ENCODE measurements at places on chromosomes 2 and 18. TPM values are rescaled to one million over a fixed set of nuclear protein-coding genes. Genes with fewer than 3 reads are reported as not detected.
A peak's percentile ranks its signal among the peaks of the same experiment; 100 is the strongest.

DNA sequence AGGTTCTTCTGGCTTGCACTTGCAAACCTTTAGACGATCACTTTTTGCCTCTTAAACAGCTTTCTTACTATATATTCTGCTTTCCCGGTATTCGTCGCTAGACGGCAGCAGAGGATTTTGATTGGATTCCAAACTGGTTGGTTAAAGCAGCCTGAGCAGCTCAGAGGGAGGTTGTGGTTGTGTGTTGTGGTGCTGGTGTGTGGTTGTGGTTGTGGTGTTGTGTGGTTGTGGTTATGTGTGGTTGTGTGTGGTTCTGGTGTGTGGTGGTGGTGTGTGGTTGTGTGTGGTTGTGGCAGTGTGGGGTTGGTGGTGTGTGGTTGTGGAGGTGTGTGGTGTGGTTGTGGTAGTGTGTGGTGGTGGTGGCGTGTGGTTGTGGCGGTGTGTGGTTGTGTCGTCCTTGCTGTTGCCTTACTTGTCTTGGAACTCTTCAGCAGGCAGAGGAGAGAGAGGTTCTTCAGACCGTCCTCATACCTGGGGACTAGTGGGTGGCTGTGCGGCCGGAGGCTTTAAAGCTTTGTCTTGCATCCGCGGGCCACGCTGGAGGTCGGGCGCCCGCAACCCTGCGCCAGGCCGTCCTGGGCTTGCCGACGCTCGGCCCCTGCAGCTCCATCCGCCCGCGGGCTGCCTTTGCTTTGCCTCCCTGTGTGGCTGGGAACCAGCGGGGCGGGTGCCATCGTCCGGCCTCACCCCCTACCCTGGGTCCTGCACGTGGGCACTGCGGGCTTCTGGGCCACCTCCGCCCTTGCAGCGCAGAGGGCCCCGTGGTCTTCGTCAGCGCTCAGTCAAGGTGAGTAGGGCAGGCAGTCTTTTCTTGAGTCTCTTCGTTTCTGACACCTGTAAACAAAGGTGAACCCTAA is 190.8 kb downstream of the ARHGAP28 start:
- peak; percentile 77 for DNase-seq

Gene ITGA4
- 31.9 TPM for total RNA-seq

GRCh38 chr2:10846110-10846861 is 33.7 kb upstream of the PDIA6 start:
- no peak for DNase-seq

DNA sequence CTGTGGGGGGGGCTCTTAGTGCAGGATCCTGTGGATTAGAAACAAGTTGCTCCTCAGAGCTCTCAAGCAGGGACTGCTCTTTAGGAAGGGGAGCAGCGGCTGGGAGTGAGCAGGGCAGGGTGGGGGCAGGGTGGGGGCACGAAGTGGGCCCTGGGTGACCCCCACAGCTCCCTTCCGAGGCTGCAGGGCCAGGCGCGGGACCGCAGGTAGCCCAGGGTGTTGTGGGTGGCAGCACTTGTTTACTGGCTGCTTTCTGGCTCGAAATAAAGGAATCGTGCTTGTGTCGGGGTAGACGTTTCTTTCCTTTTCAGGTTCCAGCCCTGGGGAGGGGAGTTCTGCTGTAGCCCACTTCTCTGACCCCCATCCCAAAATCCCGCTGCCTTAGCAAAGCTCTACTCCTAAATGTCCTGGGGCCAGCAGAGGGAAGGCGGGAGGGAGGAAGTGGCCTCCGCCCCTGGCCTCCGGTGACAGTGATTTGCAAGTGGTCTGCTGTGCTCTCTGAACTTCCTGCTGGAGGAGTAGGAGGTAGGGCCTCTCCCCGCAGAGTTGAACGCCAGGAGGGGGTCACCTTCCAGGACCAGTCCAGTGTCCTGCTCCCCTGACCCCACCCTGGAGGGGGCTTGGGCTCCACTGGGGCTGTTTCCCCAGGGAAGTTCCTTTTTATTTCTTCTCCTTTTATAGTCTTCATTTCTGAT is 8.3 kb downstream of the NEU4 start:
- DNase-seq: no peak

GRCh38 chr2:75287624-75288316 is 88.5 kb upstream of the TACR1 start:
- no peak for DNase-seq

DNA sequence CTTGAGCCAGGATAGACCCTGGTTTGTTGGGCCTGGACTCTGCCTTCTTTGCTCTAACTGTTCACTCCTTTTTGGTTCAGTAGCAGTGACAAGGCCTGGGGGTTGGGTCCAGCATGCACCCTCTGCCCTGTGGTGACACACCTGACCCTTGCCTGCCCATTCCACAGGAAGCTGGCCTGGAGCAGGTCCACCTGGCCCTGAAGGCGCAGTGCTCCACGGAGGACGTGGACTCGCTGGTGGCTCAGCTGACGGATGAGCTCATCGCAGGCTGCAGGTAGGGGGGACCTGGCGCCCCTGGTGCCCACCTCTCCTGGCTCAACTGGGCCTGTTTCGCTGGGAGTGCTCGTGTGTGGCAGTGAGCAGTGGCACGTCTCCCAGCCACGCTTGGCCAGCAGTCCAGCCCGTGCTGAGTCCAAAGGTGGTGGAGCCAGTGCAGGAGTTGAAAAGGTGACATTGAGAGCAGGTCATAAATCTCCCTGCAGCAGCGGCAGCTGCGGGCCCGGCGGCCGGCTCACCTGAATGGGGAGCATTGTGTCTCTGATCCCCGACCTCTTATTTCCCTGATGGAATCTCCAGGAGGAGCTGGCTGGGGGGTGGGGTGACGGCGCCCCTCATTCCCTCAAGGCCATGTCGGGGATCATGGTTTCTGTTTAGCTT is 102.6 kb downstream of the DYSF start:
- no peak for DNase-seq

Gene PLA2R1
- total RNA-seq: 5.6 TPM

DNA sequence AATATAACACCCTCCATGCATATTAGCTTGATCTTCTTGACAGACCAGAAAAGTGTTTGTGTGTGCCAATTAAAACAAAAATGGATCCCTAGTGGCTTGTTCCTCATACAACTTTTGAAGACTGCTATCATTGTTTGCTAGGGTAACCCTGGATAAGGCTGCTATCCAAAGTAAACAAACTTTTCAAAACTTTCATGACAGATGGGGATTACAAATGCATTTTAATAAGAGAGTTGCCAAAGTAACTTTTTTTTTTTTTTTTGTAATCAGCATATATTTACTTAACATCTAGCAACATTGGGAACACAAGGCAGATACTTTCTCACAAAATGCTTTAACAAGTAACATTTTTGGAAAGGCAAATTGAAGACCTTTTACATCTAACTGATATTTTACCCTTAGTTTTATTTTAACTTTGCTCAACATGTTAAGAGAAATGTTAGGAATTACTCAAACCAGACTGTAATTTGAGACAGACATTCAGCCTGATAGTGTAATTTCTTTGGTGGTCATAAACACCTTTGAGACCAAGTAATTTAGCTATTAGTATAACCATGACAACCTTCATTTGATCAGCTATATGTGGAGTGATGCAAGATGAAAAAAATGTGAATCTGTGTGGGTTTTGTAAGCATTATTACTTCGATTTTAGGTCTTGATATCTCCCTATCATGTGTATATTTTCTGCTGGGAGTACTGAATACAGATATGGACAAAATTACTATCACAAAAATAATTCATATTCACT is 300.9 kb downstream of the ARHGAP15 start:
- DNase-seq: peak; percentile 62

DNA sequence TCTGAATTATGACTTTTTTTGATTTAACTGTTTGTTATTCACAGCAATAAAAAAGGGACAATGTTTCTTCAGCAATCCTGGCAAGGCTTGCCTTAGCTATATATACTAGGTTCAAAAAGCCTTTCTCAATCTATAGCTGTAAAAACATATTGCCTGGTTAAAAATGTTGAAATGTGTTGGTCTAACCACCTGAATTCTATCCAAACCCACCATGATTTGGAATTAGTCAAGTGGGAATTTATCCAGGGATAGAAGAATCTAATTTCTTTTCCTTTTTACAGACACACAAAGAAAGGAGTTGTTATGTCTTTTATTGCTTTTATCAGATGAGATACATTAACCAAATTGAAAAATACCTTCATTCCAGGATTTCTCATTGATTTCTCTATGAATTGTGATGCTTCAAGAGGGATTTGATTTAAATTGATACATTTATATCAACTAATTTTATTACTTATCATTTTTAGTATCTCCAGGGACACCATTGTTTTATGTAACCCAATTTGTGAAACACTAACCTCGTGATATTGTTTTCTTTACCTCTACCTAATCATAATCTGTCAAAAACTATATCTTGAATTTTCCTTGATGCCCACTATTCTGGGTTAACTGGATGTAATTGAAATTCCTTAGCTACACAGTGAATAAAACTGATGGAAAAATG is 88.1 kb downstream of the LRP1B start:
- no peak for DNase-seq

- peak; percentile 53 for DNase-seq
Measured at GRCh38 chr2:241194811-241195210, 6.3 kb downstream of the ANO7 start.

DNA sequence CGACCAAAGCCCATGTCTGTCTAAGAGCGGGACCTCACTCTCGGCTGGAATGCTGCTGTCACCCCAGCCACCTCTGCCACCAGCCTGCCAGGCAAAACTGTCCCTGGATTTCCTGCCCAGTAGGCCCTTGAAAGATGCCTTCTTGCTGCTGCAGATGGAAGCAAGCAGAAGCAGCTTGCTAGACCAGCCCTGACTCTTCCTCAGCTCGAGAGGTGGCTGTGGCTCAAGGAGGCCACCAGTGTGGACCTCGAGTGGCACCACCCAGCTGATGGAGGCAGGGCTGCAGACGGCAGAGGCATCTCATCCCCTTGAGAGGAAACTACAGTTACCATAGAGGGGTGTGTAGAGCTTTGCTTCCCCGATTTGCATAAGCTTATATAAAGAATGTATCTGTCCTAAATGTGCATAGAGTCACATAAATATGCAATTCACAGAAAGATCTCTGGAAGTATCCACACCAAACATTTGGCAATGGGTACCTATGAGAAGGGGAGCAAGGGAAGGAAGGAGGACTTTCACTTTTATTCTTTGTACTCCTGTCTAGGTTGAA is 20.6 kb downstream of the ADCY3 start:
- no peak for DNase-seq

DNA sequence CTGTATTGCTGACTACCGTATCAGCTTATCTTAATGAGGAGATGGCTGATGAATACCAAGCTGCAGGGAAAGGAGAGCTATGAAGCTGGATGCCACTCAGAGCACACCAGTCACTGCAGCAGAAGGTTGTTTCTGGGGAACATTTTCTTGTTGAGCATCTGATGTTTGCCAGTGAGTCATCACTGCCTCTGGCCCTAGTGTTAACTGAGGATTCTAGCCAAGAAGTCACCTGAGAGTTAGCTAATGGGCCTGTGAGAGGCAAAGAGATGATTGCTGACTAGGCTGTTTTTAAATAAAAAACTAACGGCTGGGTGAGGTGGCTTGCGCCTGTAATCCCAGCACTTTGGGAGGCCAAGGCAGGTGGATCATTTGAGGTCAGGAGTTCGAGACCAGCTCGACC is 37.9 kb downstream of the CCDC150 start:
- DNase-seq: peak; percentile 33

Gene KCNJ13
- total RNA-seq: not detected

GRCh38 chr2:157185476-157186227 is 71.9 kb upstream of the GALNT5 start:
- DNase-seq: no peak

Gene MARS2
- total RNA-seq: 6.0 TPM

DNA sequence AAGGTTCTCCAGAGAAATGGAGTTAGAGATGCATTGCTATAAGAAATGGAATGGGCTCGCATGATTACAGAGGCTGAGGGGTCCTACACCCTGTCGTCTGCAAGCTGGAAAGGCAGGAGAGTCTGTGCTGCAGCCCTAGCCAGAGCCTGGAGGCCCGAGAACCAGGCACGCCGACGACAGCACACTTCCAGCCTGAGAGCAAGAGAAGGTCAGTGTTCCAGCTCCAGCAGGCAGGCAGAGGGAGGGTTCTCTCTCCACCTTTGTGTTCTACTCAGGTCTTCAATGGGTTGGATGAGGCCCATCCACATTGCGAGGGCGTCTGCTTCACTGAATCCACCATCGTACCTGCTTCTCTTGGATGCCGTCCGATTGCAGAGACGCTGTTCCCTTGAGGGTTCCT is 177.6 kb upstream of the HDAC4 start:
- no peak for DNase-seq

GRCh38 chr2:22513563-22513962 is 871.4 kb upstream of the KLHL29 start:
- DNase-seq: no peak

DNA sequence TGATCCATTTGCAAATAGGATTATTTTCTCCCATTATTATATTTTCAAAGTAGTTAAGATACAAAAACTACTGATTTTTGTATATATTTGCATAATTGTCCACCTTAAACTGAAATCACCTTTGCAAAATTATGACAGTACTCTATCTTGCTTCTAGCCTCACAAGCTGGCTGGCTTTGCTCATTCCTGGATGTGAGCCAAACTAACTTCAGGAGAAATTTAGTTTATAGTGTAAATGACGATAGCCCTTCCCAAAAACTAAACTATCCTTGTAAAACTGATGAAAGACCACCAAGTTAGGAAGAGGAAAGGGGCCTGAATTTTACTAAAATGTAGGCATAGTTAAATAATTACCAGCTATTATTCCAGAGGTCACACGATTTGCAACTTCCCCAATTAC is 87.3 kb downstream of the ADD2 start:
- no peak for DNase-seq

Gene IHH
- total RNA-seq: not detected

Gene ROCK2
- 27.2 TPM for total RNA-seq

Gene SP140L
- 9.7 TPM for total RNA-seq

GRCh38 chr2:170711774-170712652 is 3.1 kb upstream of the SP5 start:
- no peak for DNase-seq

DNA sequence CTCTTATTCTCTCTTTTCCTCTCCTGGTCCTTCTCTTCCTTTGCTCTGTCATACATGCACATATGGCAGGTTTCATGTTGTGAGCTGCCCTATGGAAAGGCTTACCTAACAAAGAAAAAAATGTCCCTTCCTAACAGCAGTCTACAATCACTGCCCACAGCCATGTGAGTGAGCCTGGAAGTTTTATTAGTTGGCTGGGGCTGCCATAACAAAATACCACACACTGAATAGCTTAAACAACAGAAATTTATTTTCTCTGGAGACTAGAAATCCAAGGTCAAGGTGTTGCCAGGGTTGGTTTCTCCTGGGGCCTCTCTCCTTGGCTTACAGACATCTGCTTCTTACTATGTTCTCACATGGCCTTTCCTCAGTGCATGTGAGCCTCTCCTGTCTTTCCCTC is 142.1 kb downstream of the TRIB2 start:
- no peak for DNase-seq

GRCh38 chr2:205898744-205899143 is 187.2 kb downstream of the INO80D start:
- no peak for DNase-seq

All from myocyte (in vitro differentiated cells).